Stimulated activated CD8-positive, alpha-beta memory T cell treated with anti-CD3 and anti-CD28 coated beads, Interleukin-4, amount 100 ng/mL, for 48 hours (primary cell): ENCODE measurements at places on chromosomes 4 and X.

- no peak for DNase-seq
Observed at GRCh38 chr4:74490736-74491135, 45.8 kb downstream of the AREG start.

GRCh38 chr4:83436680-83437079, 18.9 kb downstream of the HELQ start:
- DNase-seq = no peak

DNA sequence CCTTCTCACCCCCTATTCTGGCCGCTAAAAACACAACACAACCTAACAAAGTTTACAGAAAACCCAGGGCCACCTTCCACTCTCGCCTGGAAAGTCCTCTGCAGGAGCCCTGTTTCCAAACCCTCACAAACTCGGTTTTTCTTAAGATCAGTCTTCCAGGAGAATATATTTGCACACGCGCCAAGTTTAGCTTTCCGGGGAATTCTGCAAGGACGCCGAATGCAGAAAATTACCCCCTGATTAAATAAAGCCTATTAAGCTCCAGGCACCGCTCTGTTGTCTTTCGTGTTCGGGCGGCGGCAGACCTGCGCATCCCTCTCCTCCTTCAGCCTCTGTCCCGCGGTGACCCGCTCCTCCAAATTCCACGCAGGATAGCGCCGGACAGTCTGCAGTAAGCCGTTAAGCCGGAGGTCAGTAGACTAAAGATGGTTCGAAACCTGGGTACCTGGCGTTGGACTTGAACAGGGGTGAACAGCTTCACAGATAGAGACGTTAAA, 5.0 kb downstream of the MSX1 start:
- DNase-seq = no peak

GRCh38 chr4:157888281-157888680, 284.5 kb downstream of the GASK1B start:
- DNase-seq = no peak

GRCh38 chr4:20829617-20830357, 129.5 kb downstream of the PACRGL start:
- DNase-seq = no peak

- peak; percentile 47 for DNase-seq
Observed at GRCh38 chrX:12975991-12976558, 1.2 kb downstream of the TMSB4X start.

DNA sequence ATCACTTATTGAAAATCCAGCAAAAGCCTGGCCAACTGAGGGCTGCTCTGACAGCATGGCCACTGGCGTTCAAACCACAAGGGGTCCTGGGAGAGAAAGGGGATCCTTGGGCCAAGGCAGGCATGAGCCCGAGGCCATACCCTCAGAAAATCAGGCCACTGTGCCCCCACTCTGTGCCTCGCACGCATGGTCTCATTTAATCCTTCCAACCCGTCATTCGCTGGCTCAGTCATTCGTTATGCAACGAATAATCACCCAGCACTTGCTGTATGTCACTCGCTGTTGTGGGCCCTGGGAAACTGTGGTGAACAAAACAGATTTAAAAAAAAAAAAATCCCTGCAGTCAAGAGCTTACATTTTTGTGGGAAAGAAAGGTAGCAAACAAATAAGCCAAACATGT, 112.7 kb downstream of the BCOR start:
- no peak for DNase-seq

- peak; percentile 69 for DNase-seq
Observed at GRCh38 chrX:150575419-150575814, 7.0 kb downstream of the MTM1 start.

DNA sequence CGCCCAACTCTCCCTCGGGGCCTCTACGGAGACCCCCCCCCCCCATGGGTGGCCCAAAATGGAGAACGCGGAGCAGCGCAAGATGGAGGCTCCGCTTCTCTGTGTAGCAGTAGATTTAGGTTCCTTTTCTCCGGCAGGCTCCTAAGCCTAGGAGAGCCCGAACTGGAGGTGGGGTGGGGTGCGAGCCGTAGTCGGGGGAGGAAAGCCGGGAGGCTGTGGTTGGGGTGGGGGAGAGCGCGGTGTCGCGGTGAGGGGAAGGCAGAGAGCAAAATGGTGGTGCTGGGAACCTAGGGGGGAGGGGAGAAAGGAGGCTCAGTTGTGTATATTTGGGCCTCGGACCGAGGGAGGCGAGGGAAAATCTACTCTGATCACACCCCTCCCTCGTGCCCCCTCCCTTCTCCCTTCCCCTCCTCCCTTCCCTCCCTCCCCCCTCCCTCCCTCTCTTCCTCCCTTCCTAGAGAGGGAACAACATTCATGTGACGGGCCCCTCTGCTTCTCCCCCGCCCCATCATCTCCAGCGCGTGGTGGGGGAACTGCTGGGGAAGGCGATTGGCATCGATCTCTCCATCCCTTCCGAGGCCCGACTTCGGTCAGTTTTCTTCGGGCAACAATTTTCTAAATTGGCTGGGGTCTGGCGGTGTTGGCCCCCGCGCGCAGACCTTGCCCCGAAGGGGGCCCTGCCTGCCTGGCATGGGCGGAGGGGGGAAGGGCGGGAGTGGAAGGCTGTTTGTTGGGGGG, at the start of gene STAG2:
TSS of gene STAG2 (plus strand) at position 439 of the 738 bp plus-strand sequence. CDS start 60,922 bp downstream, outside the sequence.
- peak; percentile 70 for DNase-seq

GRCh38 chrX:39773150-39773549, 324.6 kb downstream of the BCOR start:
- no peak for DNase-seq

DNA sequence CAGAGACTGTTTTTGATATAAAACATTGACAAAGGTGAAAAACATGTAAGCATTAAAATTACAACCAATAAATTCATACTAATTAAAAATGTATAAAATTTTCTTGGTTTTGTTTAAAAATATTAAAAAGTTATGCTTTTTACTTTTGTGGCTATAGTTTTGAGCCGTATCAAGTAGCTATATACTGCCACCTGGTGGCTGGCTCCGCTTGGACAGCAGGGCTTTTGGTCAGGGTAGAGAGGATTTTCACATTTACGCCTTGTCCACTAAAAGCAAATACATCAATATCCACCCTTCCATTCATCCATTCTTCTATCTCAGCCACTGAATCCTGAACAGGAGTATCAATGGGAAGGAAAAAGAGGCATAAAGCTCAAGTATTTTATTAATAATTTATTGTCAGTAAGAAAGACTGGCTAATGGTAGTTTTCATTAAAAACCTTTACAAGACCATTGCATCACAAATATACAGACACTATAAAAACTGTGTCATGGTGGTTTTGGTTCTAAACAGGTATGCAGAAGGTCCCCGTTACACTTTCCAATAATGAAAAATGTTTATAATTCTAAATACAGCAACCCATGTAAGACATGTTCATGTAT, 32.1 kb upstream of the MTNR1A start:
- peak; percentile 79 for DNase-seq

- no peak for DNase-seq
Observed at GRCh38 chr4:65510976-65511375, 159.3 kb downstream of the EPHA5 start.
